ENCODE measurements at places on chromosomes 4 and X.
A peak's percentile ranks its signal among the peaks of the same experiment; 100 is the strongest.

- DNase-seq, result no peak
Observed at GRCh38 chrX:57964975-57965374, 54.7 kb upstream of the ZXDA start.

GRCh38 chr4:56656346-56656643 lies 24.8 kb downstream of the HOPX start:
- DNase-seq, result no peak

GRCh38 chr4:101400096-101400495 lies 52.8 kb upstream of the PPP3CA start:
- no peak for DNase-seq

DNA sequence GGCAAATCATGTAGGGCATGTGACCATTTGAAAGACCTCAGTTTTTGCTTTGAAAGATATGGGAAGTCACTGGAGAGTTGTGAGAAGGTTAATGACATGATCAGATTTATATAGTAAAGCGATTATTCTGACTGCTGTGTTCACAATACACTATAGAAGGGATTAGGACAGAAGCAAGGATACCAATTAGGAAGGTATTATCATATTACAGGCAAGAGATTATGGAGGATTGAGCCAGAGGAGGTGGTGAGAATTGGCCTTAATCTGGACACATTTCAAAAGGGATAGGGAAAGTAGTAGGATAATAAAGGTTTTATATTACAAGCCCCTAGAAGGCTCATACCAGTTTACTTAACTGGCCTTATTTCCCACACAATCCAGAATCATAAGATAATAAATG lies 124.9 kb upstream of the POF1B start:
- DNase-seq, result no peak

GRCh38 chr4:38511702-38512101 lies 152.3 kb upstream of the KLF3 start:
- DNase-seq, result no peak

DNA sequence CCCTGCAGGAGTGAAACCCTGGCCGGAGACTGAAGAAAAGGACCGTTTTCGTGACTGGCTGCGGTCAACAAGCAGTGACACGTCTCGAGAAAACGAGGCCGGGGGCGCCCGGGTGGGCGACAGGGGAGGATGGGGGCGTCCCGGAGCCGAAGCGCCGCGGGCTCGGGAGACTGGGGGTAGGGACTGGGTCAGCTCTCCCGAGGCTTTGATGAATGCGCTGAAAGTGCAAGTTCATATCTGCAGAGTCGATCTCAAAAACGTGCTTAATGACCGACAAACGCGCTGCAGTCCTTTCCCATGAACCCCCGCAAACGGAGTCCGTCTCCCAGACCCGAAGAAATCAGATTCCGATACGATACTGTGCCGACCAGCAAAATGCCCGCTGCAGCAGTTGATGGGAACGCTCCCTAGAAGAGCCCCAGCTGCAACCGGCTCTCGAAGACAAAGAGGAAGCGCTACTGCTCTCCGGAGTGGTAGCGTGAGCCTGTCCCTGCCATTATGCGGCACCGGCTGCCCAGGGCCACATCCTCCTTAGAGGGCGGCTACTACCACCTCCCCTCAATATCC lies 806 bp upstream of the CD99L2 start:
- DNase-seq, result no peak

- no peak for DNase-seq
Observed at GRCh38 chr4:52744588-52744987, 6.6 kb downstream of the ERVMER34-1 start.

DNA sequence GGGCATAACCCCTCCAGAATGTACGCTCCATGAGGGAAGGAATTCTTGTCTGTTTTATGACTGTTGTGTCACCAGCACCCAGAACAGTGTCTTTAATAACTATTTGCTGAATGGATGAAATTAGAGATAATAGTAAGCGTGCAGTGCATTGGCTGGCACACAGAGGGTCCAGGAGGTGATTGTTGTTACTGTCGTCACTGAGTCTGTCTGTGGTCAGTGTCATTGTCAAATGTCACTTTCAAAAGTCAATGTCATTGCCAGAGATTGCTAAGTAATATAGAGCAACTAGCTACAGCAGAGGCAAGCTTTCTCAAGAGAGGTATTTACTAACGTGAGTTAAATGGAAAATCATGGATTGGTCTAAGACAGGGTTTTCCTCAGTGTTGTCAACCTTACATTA lies 70.7 kb downstream of the ARHGEF38 start:
- DNase-seq, result no peak

DNA sequence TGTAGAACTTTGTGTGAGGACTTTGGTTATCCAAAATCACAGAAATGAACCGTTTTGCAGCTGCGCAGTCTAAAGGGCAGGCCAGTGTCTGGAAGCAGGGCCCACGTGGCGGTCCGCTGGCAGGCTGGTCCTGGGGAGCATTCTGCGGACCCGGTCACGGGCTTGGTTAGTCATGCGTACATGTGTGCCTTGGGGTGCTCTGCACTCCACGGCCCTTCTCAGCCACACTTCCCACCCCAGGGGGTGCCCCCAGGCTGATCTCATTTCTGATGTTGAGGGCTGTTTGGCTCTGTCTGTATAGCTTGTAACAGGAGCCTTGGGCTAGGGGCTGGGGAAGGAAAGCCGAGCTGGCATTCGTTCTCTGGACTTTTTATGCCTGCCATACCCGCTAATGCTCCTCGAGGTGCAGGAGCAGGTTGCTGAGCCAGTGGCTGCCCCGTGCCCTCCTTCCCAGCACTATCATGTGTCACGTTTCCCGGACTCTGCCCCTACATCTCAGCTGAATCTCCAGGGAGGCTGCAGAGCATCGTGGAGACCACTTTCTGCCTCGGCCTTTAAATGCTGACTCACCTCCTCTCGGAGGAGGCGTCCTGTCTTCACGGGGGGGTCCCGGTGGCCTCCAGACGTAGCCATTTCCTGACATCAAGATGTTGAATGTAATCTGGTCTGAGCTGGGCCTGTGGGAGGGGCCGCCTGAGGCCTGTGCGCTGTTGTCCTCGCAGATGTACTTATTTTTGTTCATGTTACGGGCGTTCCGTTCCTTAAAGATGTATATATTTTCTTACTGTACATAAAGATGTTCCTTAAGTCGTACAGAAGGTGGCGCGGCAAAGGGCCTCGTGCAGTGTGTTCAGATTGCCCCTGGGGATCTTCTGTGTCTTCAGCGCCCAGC lies 11.4 kb upstream of the TADA2B start:
- no peak for DNase-seq

GRCh38 chrX:154419688-154420401 lies 8.5 kb downstream of the TAFAZZIN start:
- DNase-seq, result no peak

- no peak for DNase-seq
Observed at GRCh38 chr4:1250921-1251772, 2.2 kb upstream of the CTBP1 start.

- DNase-seq, result no peak
Observed at GRCh38 chr4:114137984-114138383, 158.5 kb upstream of the ARSJ start.

DNA sequence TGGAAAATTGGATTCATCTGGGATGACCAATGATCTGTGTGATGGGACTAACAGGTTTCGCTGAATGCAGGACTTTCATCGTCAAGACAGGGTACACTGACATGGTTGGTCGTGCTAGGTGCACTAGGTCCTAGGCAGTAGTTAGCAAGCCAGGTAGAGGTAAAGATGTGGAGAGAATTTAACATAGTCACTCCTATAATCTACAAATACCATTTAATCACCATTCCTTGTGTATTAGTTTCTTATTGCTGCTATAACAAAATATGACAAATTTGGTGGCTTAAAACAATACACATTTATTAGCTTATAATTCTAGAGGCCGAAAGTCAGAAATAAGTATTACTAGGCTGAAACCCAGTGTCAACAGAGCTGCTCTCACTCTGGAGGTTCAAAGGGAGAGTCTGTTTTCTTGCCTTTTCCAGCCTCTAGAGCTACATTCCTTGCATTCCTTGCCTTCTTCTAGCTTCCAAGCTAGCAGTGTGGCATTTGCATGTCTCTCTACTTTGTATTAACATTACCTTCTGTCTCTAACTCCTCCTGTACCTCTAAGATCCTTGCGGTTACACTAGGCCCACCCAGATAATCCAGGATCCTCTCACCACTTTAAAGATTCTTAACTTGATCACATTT lies 98.7 kb upstream of the GRIA3 start:
- no peak for DNase-seq

DNA sequence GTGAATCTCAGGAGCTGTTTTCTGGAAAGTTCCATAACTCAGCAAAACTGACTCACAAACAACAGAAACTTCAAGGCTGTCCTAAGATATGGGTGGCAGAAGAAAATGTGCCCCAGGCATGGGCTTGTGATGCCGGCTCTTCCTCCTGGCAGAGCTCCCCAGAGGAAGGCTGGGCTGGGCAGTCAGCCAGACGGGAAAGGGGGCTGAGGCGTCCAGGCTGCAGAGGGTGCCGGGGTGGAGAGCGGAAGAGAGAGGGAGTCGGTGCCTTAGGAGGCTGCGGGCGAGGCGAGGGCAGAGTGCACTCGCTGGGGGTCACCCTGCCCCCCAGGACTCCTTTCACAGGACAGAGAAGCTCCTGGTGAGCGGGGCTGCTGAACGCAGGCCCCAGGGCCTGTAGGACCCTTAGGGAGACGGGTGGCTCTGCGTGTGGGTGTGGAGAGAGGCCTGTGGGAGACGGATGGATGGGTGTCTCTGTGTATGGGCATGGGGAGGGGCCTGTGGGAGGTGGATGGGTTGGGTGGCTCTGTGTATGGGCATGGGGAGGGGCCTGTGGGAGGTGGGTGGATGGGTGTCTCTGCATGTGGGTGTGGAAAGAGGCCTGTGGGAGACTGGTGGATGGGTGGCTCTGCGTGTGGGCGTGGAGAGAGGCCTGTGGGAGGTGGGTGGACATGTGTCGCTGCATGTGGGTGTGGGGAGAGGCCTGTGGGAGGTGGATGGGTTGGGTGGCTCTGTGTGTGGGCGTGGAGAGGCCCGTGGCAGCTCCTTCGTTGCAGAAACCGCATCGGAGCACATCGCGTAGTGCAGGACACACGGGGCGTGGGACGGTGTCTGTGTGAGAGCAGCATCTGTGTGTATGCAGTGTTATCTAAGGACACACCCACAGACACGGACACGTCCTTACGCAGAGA lies 15.9 kb downstream of the PCGF3 start:
- no peak for DNase-seq

DNA sequence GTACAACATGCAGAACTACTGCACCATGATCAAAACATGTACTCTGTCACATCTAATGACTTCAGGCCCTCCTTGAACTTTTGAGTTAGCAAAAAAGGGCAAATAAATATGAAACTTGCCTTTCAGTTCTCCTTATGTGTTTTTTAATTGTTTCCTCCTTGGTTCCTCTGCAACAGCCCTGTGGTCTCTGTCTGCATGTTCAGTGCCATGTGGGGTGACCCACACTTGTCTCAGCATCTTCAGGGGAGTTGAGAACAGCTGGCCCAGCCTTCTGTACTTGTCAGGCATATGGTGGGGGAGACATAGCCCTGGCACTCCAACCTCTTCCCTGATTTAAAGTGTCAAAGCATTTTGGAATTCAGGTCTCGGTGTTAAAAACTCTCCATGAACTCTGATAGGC lies 188.0 kb upstream of the PGRMC2 start:
- no peak for DNase-seq

- no peak for DNase-seq
Observed at GRCh38 chr4:158020734-158021346, 152.0 kb downstream of the GASK1B start.

- DNase-seq, result peak; percentile 11
Observed at GRCh38 chrX:9885150-9885549, 82.0 kb upstream of the CLDN34 start.

Data from stimulated activated CD8-positive, alpha-beta memory T cell treated with anti-CD3 and anti-CD28 coated beads, Interleukin-7, amount 100 ng/mL, for 1 hour (primary cell).